Right kidney (tissue), 9 donors: ENCODE measurements at places on chromosomes 2 and 18.

GRCh38 chr2:138228101-138228500 lies 263.8 kb downstream of the HNMT start:
- DNase-seq = no peak

DNA sequence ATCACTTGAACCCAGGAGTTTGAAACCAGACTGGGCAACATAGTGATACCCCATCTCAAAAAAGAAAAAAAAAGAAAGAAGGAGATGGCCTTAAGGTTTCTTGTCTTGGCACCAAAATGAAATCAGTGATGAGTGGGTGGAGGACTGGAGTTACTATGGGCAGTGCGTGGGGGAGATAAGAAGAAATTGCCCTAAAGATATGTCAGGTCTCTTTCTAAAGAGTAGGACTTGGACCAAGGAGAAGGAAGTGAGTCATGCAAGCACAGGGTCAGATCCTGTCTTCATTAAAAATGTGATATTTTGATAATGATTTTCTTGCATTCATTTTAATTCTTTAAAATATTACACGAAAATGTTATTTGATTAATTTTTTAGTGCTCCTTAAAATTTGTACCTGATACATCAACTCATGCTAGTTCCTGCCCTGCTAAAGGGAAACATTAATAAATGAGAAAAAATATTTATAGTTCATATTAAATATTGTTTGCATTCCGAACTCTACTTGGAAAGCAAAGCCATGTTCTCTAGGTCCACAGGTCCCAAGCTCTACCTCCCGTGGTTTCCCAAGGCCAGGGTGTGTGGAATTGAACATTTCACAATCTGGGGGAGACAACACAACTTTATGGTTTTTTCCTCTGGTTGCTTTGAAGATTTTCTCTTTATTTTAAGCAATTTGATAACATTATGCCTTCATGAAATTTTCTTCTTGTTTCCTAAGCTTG lies 62.6 kb upstream of the CTLA4 start:
- DNase-seq = no peak

DNA sequence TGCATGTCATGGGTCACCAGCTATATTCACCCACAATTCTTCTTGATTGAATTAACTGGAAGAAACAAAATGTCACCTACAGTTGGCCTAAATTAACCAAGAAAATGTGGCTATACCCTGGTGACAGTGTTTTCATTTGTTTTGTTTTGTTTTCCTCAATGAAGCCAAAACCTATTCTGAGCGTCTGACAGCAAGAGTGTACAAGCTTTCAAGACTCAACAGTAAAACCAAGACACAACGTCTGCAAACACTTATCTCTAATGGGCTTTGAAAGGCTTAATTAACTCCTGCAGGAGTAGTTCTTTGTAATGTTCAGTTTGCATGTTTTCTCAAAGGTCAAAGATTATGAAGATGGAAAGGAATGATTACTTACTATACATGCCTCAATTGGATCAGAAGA lies 827.6 kb upstream of the KLHL29 start:
- DNase-seq = no peak

- DNase-seq = peak; percentile 3
Observed at GRCh38 chr2:147197754-147198483, 646.9 kb upstream of the ACVR2A start.

DNA sequence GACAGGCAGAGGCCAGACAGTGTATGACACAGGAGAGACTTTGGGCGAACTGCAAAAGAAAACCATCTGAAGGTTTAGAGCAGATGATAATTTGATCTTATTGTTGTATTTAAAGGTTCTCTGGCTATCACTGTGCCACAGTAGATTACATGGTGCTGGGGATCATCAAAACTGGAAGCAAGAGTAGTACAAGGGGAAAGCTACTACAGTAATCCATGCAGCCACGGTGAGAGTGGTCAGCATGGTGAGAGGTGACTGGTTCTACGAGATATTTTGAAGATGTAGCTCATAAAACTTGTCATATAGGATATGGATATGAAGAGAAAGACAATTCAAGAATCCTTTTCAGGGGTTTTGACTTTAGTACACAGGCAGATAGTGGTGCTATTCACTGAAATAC lies 194.8 kb upstream of the GULP1 start:
- no peak for DNase-seq

- DNase-seq = no peak
Observed at GRCh38 chr2:65153515-65153914, 23.6 kb upstream of the RAB1A start.

- no peak for DNase-seq
Observed at GRCh38 chr2:59171019-59171418, 929.9 kb upstream of the FANCL start.

DNA sequence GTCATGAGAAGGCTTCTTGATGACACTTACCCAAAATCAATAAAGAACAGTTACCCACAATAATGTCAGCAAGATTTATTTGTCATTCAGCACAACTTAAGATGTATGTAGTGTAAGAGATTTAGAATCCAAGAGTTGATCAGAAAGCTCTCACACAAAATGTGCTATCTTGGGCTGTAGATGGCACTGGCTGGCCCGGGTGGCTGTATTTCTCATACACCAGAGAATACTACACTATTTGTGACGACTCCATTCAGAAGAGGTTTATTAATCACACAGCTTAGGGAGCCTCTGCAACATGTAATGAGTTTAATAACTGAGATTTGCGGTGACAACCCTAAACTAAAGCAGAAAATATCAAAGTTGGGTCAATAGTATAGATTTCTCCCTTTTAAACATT lies 530.4 kb upstream of the KLHL29 start:
- DNase-seq = no peak

DNA sequence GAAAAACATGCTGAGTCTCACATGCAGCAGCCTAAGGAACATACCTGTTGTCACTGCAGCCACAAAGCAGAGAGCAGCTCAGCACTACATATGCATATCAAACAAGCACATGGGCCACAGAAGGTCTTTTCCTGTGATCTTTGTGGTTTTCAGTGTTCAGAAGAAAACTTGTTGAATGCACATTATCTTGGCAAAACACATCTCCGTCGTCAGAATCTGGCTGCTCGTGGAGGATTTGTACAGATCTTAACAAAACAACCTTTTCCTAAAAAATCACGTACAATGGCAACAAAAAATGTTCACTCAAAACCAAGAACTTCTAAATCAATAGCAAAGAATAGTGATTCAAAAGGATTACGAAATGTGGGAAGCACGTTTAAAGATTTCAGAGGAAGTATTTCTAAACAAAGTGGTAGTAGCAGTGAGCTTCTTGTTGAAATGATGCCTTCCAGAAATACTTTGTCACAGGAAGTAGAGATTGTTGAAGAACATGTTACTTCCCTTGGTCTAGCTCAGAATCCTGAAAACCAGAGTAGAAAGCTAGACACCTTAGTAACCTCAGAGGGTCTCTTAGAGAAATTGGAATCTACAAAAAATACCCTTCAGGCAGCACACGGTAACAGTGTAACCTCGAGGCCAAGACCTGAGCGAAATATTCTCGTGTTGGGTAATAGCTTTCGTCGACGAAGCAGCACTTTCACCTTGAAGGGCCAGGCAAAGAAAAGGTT lies 34.1 kb downstream of the ZNF407 start:
- DNase-seq = no peak

GRCh38 chr2:220665108-220665471 lies 907.0 kb downstream of the EPHA4 start:
- no peak for DNase-seq

DNA sequence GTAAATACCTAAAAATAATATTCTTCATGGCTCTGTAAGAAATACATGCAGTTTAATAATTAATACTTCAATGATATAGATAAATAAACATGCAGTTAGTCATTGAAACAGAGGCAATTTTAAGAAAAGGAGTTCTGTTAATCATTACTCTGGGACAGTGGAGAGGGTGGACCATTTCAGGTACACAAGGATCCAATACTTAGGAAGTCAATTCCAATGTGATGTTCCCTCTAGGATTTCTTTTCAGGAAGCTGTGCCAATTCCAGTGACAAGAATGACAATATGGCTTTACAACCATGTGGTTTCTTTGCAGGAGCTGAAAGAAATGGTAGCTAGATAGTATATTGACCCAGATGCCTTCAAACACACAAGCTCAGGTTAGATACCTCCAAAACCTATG lies 175.8 kb upstream of the NETO1 start:
- DNase-seq = no peak

- DNase-seq = no peak
Observed at GRCh38 chr2:223886726-223887125, 49.3 kb upstream of the AP1S3 start.

DNA sequence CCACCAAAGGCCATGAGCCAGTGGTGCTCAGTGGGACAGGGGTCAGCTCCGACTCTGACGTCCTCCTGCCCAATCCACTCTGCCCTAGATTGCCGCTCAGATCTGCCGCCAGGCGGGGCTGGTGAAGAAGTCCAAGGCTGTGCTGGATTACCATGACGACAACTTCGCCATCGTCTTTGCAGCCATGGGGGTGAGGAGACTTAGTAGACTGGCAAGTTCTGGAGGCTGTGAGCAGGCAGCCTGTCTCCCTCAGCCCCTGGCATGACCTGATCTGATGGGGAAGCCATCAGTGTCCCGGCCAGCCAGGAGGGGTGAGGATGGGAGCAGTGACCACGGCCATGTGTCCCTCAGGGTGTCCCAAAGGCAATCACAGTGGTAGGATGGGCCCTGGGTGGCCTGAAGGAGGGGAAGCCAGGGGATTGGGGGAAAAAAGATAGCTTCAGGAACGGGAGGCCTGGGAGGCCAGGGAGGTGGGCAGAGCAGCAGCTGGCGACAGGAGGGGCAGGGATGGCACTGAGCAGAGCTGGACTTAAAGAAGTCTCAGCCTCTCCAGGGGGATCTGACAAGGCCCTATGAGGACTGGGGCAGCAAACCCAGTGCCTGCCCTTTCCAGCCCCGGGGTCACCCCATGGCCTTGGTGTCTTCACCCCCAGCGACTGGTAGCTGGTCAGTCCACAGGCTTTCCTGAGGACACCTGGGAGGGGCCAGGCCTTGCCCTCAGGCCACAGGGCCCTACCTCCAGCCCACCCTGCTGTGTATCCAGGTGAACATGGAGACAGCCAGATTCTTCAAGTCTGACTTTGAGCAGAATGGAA lies 17.4 kb upstream of the ANKRD53 start:
- DNase-seq = no peak

DNA sequence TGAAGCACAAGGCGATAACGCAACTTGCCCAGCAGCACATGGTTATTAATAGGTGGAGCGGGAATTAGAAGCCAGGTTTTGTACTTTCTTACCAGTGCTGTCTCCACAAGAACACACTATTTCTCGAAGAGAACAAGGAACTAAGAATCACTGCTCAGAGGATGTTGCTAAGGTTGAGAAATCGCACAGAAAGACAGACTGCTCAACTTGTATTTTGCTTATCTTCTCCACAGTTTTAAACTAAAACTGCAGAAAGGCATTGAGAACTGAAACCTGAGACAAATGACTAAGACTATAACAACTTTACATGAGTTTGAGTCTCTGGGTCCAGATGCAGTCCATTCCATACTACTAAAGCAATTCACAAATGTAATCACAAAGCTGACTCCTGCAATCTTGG lies 6.2 kb downstream of the PRKD3 start:
- DNase-seq = no peak

DNA sequence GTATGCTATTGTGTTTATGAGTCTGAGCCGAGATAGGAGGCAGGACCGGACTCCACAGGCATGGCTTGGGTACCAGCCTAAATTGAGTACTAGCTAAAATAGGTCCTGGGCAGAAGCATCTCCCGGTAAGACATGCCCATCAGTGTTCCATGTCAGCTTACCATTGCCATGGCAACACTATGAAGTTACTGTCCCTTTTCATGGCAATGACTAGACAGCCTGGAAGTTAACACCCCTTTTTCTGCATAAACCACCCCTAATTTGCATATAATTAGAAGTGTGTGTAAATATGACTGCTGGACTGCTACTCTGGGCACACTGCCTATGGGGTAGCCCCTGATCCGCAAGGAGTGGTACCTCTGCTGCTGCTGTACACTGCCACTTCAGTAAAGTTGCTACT lies 1005.1 kb upstream of the FAM98A start:
- DNase-seq = no peak

DNA sequence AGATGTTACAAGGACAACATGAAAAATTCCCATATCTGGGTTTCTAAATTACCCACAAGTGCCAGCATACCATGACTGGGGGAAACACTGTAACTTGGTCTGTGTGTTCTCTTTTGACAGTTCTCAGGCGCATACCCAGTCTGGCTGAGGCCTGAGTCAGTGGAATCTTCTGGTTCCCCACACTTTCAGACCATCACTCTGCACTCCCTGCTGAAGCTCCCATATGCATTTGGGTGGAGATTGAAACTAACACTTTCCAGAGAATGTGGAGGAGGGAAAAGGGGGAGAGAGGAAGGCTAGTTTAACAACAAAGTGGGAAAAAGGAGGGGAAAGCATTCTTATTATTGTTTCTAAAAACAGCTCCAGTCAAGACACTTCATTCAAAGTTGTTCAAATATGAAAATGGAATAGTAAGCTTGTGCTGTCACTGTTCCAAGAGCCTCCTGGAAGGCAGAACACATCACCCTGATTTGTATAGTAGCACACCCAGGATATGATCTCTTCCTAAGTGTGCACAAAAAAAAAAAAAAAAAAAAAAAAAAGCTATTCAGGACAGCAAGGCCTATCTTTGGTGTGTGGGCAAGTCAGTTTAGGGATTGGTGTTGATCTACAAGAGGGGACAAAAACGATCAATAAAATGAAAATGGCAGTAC lies 48.1 kb upstream of the CTIF start:
- no peak for DNase-seq

DNA sequence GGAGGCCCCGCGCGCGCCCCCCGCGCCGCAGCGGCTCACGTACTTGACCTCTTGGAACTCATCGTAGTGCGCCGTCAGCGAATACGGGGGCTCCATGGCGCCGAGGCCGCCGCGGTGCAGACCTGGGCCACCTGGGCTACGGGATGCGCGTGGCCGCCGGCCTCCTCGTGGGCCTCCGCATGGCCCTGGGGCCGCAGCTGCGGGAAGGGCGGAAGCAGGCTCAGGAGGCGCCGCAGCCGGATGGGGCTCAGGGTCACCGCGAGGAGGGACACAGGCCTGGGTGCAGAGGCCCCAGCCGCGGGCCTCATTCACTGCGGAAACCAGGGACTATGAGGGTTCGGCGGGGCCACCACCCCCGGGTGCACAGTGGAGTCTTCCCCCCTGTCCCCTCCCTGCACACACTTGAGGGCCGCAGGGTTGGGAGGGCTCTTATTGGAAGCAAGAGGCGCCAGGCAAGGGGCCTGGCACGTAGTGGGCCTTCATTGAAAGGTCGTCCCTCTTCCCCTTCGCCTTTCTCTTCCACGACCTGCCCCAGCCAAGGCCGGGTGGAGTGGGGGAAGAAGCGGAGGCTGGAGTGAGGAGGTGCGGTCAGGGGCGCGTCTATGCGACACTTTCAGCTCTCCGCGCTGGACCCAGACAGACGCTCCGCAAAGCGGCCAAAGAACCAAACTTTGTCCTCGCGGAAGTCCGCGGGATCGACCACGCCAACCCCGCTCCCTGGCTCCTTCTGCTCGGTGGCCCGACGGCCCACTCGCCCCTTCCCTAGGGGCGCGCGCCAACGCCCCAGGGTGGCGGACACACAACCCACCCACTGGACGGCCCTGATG lies 863 bp downstream of the ECEL1 start:
- DNase-seq = peak; percentile 63

- no peak for DNase-seq
Observed at GRCh38 chr2:148979919-148980277, 58.6 kb upstream of the LYPD6B start.
